ENCODE measurements at places on chromosomes 7 and 10. TPM values are rescaled to one million over a fixed set of nuclear protein-coding genes. Genes with fewer than 3 reads are reported as not detected.

Gene AGMO
- total RNA-seq: 0.27 TPM

- no peak for DNase-seq
Measured at GRCh38 chr10:7932301-7933036, 114.2 kb downstream of the TAF3 start.

Gene OR6B1
- total RNA-seq: not detected

Gene SKIDA1
- total RNA-seq: 15.3 TPM

- no peak for DNase-seq
Measured at GRCh38 chr7:156897673-156898072, 4.7 kb upstream of the LMBR1 start.

GRCh38 chr7:28173531-28173930, 7.1 kb downstream of the JAZF1 start:
- DNase-seq: no peak

Gene CALCR
- total RNA-seq: not detected

Measured in progenitor cell of endocrine pancreas (in vitro differentiated cells).